SK-N-SH (cell line): ENCODE measurements at places on chromosomes 3 and 15. TPM values are rescaled to one million over a fixed set of nuclear protein-coding genes. Genes with fewer than 3 reads are reported as not detected.
A peak's percentile ranks its signal among the peaks of the same experiment; 100 is the strongest.

DNA sequence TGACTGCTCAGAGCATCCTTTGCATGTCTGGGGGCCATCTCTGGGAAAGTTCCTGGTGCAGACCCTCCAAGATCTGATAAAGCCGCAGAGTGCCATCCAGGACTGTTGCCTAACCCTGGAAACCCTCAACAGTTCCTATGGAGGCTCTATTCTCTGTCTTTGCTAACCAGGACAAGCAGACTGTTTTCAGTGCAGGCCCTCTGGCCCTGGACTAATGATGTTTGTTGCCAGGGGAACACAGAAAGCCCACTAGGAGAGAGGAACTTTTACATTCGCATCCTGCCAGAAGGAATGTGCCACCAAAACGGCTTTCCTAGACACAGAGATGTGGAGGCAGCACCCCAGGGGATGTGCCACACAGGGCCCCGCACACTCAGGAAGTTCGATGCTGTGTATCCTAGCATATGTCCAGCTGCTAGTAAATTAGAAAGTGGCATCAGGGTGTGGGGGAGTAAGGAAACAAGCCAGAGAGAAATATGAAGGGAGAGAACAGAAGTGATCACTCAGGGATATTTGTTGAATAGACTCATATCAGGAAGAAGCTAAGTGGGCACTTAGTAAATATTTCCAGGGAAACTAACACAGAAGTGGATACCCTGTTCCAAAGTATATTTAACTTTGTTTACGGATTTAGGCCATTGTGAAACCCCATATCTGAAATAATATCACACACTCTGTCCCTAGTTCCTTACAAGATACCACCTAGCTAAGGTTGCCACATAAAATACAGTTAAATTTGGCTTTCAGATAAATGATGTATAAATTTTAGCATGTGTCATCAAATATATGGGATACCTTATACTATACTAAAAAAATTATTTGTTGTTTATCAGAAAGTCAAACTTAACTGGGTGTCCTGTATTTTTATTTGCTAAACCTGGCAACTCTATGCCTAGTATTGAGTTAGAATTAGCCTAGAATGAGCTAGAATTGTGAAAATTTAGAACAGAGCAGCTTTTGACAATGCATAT is 29.9 kb upstream of the TMOD3 start:
- H3K4me3 ChIP-seq: no peak overlapping the region
- no peaks in the 10 kb centered on the region for H3K27me3 ChIP-seq
- peak; percentile 59 for DNase-seq
- no peaks in the 10 kb centered on the region for H3K36me3 ChIP-seq
- peaks cover 20% of the 10 kb centered on the region for H3K4me1 ChIP-seq

The ITIH1 gene
- polyA plus RNA-seq: not detected in 2 replicates

GRCh38 chr15:22908830-22909229 is 70.4 kb downstream of the NIPA2 start:
- no peak overlapping the region for H3K4me3 ChIP-seq

GRCh38 chr3:46200211-46200610 is 7.9 kb downstream of the CCR1 start:
- DNase-seq: no peak
- H3K27ac ChIP-seq: no peak overlapping the region
- no peaks in the 10 kb centered on the region; the same call in 1 of the 2 replicates for H3K27me3 ChIP-seq
- no peaks in the 10 kb centered on the region for H3K36me3 ChIP-seq
- no peak overlapping the region for H3K4me3 ChIP-seq

DNA sequence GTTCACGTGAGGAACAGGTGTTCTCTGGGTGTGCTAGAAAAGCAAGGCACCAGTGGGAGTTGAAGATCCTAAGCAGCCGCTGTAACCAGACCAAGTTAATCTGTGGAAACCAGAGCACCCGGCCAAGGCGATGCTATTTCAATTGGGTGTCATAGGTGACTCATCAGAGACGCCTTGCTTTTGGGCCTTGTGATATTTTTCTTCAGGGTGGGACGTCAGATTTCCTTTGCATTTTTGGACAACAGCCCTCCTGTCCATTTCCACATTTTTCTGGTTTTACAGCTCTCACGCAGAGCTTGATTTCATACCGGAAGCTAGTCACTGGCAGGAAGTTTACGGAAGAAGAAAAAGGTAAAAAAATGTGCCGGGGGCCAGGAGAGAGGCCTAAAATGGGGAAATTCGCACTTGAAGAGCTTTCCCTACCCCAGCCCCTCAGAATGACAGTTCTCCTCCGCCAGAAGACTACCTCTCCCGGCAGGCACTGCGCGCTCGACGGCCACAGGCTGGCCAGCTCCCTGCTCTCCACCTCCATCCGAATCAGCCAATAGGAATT is 471 bp upstream of the KBTBD8 start:
- H3K4me1 ChIP-seq: no peaks in the 10 kb centered on the region
- peak overlapping the region; percentile 80 for H3K4me3 ChIP-seq
- DNase-seq: no peak

The CISH gene
- 2.0 and 2.6 TPM in 2 replicates for polyA plus RNA-seq
